Right hindlimb (tissue), 1 donor: ENCODE measurements at places on chromosomes 6 and 20.
A peak's percentile ranks its signal among the peaks of the same experiment; 100 is the strongest.

DNA sequence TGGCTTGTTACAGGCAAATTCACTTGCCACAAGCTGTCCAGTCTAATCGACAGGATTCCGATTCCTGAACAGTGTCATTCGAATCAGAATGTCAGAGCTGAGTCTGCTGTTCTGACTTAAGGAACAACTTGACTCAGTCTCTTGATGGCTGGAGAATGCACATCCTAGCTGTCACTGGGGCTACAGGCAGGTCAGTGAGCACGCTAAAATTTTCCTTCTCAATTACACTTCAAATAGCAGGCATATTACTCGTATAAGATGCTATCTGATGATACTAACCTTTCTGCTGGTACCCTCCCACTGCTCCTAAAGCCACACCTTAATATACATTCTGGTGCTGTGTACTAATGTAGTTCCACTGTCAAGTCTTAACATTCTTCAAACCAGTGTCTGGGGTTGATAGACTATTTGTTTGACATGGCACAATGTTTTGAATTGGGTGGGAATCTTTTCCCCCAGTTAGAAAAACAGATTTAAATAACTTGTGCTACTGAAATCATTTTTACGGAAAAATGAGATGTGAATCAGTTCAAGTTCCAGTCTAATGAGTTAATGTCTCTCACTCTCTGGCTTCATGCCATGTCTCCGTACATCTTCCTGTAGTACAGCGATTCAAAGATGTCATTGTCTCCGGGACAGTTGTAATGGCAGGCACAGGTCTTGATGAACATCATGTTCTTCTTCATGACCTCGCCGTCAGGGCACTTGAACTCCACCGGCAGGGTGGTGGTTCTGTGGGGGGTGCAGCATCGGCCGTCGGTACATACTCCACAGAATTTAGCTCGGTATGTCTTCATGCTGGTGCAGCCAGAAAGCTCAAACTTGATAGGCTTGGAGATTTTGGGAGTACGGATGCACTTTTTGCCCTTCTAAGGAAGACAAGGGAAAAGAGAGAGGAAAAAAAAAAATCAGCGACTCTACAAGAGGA is 2.2 kb downstream of the CCN2 start:
- DNase-seq, result peak; percentile 41

DNA sequence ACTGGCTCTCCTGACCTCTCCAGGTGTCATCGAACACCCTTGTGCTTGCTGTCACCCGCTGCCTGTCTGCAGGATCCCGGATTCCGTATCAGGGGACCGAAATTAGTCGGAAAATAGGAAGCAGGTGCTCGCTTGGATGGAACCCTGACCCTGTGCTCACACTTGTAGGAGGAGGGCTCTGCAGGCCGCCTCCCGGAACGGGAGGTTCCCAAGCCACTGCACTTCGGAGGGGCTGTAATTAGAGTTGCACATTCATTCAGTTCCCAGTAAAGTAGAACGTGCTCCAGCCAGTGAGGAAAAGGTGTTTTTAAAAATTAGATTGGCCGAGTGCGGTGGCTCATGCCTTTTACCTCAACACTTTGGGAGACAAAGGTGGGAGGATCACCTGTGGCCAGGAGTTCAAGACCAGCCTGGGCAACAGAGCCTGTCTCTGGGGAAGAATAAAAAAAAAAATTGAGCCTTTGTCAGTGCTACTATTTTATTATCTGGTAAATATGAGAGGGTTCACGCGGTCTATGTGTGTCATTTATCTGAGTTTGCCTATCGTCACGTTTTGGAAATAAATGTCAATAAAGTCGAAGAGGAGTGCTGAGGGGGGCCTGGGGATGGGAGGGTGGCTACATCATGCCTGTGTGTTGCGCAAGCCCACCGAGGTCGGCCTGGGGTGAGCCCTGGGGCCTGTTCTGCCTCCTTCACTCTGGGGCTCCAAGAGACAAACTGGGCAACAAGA is 1.5 kb upstream of the GMEB2 start:
- peak; percentile 74 for DNase-seq

GRCh38 chr6:22546236-22546635 is 23.1 kb upstream of the HDGFL1 start:
- no peak for DNase-seq

DNA sequence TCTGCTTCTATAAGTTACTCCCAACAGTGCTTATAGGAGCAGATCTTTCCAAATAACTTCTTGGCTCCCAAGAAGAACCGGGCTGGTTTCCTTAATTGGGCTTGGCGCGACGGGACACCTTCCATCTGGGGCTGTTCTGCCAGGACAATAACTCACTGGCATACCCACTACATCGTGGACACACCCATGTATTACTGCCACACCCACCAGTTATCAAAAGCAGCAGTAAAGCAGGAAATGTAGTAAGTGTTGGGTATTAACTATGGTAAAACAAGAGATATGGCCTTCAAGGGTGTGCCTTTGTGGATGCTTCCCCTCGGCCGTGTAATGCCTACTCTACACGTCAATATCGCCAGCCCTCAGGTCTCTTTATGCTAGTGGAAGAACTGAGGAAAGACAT is 24.7 kb downstream of the CNKSR3 start:
- DNase-seq, result no peak

- DNase-seq, result no peak
These were observed 49.9 kb upstream of the BMP5 start for GRCh38 chr6:55925292-55925691.

- DNase-seq, result peak; percentile 82
These were observed 412.8 kb downstream of the CDC5L start for GRCh38 chr6:44800171-44800783.

- no peak for DNase-seq
These were observed 11.0 kb downstream of the SMOC2 start for GRCh38 chr6:168451805-168452517.

DNA sequence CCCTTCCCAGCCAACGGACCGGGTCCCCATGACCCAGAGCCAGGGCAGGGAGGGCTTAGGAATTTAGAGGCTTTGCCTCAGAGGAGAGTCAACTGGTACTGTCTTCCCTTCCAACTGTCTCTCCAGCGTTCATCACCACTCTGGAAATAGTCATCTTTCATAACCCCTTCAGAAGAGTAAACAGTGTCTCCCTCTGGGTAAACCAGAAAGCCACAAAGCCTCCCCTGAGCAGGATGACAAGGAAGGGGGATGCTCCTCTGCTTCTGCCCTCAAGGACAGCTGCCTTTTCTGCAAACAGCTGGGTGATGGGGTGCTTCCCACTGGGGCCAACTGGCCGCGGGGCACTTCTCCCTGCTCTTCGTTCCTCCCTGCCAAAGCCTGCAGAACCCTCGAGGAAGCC is 90.1 kb downstream of the PSMG4 start:
- no peak for DNase-seq

DNA sequence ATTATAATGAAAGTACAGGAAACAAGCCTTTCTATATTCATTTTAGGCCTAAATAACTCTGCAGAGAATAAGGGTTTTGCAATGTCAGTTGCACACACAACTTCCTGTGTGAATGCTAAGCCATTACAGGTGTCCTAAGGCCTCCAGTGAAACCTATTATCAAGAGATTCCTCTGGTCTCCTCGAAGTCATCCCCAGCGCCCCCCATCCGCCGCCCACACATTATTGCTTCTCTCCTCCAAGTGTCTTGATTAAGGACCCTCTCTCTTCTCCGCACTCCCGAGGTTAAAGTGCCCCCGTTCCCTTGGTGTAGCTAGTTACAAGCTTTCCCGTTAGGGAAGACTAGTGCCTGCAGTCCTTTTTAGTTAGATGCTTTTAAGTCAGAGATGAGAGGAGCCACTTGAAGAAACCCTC is 1.3 kb downstream of the HIVEP2 start:
- no peak for DNase-seq

DNA sequence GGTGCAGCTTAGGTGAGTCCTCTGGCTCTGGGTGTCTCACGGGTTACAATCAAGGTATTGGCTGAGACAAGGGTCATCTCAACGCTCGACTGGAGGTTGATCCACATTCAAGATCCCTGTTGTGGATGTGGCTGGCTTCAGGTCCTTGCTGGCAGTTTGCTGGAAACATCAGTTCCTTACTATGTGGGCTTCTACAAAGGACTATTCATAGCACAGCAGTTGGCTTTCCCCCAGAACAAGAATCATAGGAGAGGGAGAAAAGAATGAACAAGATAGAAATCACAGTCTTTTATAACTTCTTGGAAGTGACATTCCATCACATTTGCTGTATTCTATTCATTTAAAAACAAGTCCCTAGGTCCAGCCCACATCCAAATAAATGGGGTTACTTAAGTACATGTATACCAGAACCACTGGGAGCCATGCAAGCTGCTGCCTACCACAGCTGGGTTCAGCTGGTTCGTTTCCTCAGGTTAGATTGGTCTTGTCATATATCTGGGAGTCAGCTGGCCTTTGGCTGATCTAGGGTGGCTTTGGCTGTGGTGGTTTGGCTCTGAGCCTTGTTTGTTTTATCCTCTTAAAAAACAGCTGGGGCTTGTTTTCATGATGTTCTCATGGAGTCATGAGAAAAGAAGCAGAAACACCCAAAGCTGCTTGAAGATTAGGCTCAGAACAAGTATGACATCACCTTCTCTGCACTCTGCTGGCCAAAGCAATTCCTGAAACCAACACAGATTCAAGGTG is 433.2 kb upstream of the SPTLC3 start:
- peak; percentile 84 for DNase-seq

DNA sequence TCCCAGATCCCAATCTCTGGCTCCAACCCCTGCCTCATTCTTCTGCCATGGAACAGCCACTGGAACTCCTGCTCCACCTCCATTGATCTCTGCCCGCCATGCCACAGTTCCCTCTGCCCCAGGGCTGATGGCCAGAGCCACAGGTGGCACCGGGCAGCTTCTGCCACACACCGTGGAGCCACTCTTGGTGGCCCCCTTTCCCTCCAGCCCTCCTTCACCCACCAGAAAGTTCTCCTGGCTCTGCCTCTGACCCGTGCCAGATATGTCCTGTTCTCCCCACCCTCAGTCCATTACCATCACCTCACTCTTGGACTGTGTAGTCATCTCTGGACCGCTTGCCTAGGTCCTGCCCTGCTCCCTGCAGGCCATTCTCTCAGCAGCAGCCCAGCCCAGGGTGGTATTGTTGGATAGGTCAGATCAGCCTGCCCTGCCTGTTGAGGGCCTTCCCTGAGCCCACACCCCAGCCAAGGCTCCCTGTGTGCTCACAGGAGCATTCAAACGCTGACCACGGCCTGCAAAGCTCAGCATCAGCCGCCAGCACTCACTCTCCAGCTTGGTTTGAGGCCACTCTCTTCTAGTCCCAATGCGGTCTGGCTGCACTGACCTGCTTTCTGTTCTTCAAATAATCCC is 16.8 kb upstream of the SYNDIG1 start:
- DNase-seq, result no peak

DNA sequence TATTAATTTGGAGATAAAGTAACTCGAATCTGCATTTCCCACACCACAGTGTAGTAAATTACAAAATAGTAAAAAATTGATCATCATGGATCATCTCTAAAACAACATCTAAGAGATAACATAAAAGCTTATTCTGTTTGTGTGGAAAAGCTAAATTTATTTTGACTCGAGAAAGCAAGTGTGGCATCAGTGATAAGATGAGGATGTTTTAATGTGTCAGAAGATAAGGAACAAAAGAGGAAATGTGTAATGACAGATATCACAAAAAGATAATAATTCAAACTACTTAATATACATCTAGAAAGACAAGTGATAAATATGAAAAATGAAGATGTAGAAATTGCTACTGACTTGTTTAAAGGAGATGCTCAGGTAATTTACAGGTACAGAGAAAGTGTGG is 74.1 kb downstream of the DNAH8 start:
- no peak for DNase-seq

DNA sequence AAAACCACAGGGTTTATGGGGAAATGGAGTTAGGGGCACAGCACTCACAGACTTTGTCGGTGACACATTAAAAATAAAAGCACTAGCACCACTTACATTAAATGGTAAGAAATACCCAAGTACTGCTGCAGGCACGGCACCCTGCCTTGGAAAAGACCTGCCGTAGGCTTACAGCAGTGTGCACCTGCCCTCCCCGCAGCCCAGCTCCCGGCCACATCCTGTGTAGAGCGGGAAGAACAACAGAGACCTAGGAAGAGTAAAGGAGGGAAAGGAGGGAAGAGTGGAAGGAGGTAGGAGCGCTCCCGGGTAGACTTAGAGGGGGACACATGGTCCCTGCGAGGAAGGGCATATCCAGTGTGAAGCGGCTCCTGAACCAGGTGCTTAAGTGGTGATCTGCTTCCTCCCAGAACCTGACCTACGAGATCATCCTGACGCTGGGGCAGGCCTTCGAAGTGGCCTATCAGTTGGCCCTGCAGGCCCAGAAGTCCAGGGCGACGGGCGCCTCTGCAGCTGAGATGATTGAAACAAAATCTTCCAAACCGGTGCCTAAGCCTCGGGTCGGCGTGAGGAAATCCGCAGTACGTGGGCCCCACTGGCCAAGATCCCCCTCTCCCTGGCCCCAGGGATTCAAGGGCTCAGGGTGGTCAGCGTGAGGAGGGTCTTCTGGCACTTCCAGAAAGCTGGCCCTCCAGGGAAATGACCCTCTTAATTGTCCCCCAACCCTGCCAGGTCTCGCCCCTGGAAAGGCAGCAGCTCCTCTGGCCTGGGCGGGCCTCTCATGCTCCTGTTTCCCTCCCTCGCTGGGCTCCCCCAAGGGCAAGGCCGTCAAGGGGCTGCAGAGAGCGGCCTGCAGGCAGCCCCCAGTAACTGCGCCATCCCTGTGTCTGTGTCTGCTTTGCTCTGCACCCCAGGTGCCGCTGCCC is 55.5 kb downstream of the TCP11 start:
- DNase-seq, result no peak

GRCh38 chr20:56383334-56383733 is 8.7 kb downstream of the AURKA start:
- DNase-seq, result no peak

GRCh38 chr6:154301839-154302752 is 54.5 kb downstream of the IPCEF1 start:
- no peak for DNase-seq

DNA sequence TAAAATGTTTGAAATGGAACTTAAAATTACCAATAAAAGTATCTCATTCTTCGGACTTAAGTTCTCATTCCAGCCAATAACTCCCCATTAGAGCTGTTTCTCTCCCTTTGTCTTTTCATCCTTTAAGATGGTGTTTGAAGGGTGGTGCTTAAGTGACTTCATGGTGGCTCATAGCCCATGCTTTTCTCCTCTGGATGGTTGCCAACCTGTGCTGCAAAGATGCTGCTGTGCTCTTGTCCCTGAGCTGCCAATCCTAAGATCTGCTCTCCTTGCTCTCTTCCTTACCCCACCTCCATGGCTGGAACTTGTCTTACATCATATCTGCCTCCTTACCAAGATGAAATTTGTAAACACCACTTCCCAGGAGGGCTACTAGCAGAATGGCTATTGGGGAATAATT is 31.6 kb upstream of the PNRC1 start:
- peak; percentile 44 for DNase-seq

- no peak for DNase-seq
These were observed 199.8 kb downstream of the PLCB1 start for GRCh38 chr20:8331740-8332412.
